MG63 (cell line): ENCODE measurements at places on chromosomes 7 and 10.
A peak's percentile ranks its signal among the peaks of the same experiment; 100 is the strongest.

DNA sequence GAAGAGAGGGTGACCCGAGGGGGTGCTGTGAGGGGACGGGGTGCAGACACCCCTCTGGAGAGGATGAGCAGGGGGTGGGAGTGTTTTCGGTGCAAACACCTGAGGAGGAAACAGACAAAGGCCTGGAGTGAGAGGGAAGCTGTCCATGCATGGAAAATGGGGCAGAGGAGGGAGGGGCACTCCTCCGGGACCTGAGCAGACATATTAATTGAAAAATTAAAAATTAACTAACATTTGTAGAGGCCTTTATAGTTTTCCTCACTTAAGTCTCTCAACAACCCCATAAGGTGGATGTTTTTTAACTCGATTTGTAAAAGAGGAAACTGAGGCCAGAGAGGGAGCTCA, 1.2 kb downstream of the VPS37D start:
- DNase-seq = no peak

GRCh38 chr10:16606421-16606820, 84.7 kb upstream of the C1QL3 start:
- DNase-seq = no peak

DNA sequence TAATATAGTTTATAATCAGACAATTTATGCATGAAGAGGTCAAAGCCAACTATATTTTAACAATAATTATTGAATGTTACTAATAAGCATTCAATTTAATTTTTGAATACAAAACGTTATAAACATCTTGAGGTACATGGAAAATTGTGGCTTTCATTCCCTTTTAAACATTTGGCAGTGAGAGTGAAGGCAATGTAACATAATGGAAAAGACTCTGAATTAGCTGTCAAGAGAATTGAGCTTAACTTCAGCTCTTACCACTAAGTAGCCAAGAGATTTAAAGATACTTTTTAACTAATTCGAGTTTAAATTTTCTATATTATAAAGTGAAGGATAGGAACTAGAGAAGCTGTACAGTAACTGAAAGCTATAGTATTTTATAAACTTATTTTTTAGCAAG, 98.6 kb downstream of the SEMA3A start:
- no peak for DNase-seq

- DNase-seq = peak; percentile 92
These were observed 139.4 kb upstream of the SHH start for GRCh38 chr7:155951554-155952158.

- no peak for DNase-seq
These were observed 978 bp downstream of the OGDH start for GRCh38 chr7:44607141-44608068.

DNA sequence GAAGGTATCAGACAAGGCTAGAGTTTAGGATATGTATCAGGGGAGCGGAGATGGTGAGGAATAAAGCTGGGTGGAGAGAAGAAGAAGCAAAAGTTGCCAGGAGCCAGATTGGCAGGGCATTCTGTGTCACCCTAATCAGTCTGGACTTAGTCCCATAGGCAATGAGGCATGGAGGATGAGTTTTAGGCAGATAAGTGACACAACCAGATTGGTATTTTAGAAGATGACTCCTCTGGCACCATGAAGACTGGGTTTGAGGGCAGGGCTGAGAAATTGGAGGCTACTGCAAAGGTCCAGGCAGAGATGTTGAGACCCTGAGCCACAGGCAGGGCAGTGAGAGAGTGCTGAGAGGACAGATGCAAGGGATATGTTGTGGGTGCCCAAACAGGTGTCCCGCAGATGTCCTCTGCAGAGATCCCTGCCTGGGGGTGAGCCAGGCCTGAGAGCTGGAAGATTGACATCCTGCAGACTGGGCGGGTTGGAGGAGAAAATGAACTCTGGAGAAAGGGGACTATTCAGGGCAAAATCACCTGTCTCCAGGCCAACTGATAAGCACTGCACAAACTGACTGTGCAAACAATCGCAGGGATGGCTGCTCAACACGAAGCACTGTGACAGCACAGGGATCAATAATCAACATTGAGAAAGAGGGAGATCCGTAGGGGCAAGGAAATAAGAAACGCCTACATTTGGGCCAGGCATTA, 11.9 kb upstream of the HABP2 start:
- DNase-seq = peak; percentile 47
